ENCODE measurements at places on chromosomes 11 and 22.

GRCh38 chr11:70397336-70397982 is 870 bp upstream of the CTTN start:
- peak; percentile 57 for DNase-seq

DNA sequence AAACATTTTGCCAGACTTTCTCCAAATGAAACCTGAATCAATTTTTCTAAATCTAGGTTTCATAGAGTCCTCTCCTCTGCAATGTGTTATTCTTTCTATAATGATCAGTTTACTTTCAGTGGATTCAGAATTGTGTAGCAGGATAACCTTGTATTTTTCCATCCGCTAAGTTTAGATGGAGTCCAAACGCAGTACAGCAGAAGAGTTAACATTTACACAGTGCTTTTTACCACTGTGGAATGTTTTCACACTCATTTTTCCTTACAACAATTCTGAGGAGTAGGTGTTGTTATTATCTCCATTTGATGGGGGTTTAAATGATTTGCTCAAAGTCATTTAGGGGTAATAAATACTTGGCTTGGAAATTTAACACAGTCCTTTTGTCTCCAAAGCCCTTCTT is 9.6 kb downstream of the RAG1 start:
- no peak for DNase-seq

GRCh38 chr11:123428116-123428715 is 1.9 kb upstream of the GRAMD1B start:
- no peak for DNase-seq

GRCh38 chr11:34339149-34340064 is 18.4 kb downstream of the ABTB2 start:
- DNase-seq: no peak

DNA sequence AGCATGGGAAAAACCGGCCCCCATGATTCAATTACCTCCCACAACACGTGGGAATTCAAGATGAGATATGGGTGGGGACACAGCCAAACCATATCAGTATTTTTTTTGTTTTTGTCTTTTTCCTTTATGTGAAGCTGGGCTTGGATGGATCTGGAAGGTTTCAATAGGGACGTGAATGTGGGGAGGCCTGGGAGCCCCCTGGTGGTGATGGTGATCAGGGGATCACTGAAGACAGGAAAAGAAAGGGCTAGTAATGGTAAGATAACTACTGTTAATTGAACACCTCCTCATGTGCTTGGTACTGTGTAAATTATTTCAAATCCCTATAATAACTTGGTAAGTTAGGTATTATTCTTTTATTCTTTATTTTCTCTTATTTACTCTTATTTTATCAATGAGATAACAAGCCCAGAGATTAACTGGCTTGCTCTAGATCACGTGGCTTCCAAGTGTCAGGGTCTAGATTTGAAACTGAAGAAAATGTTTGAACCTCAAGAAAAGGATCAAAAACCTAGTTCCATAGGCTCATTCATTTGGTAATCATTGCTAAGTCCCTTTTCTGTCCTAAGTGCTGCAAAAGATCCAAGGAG is 364.2 kb downstream of the TENM4 start:
- DNase-seq: no peak

Measured in ecto neural progenitor cell (in vitro differentiated cells).